Foreskin keratinocyte (primary cell): ENCODE measurements at places on chromosomes 1 and 21. TPM values are rescaled to one million over a fixed set of nuclear protein-coding genes. Genes with fewer than 3 reads are reported as not detected.

The NOL9 gene
- polyA plus RNA-seq: 4.6 and 5.3 TPM in 2 replicates

The PDIK1L gene
- polyA plus RNA-seq: 0.72 and 1.0 TPM in 2 replicates

The ZBTB8A gene
- 2.3 TPM in 2 replicates for polyA plus RNA-seq

The S100A7 gene
- 0.59 TPM in 1 of 2 replicates, not detected in the other for polyA plus RNA-seq

The CNKSR1 gene
- 20.3 and 20.7 TPM in 2 replicates for polyA plus RNA-seq

The TNFRSF14 gene
- polyA plus RNA-seq: 16.4 and 18.0 TPM in 2 replicates

The CR2 gene
- polyA plus RNA-seq: not detected in 2 replicates

The ITLN2 gene
- not detected in 2 replicates for polyA plus RNA-seq

The ZNF648 gene
- not detected in 2 replicates for polyA plus RNA-seq

The CTTNBP2NL gene
- polyA plus RNA-seq: 6.1 and 6.7 TPM in 2 replicates

The PLPP3 gene
- 0.65 and 0.68 TPM in 2 replicates for polyA plus RNA-seq

The CFHR2 gene
- polyA plus RNA-seq: not detected in 2 replicates

The RAB25 gene
- polyA plus RNA-seq: 82.6 and 82.8 TPM in 2 replicates
